ENCODE measurements at places on chromosomes 16 and 17.

- no peak for DNase-seq
Observed at GRCh38 chr17:27226611-27227230, 67.2 kb upstream of the WSB1 start.

- peak; percentile 33 for DNase-seq
Observed at GRCh38 chr17:78995761-78996451, 13.7 kb downstream of the CANT1 start.

DNA sequence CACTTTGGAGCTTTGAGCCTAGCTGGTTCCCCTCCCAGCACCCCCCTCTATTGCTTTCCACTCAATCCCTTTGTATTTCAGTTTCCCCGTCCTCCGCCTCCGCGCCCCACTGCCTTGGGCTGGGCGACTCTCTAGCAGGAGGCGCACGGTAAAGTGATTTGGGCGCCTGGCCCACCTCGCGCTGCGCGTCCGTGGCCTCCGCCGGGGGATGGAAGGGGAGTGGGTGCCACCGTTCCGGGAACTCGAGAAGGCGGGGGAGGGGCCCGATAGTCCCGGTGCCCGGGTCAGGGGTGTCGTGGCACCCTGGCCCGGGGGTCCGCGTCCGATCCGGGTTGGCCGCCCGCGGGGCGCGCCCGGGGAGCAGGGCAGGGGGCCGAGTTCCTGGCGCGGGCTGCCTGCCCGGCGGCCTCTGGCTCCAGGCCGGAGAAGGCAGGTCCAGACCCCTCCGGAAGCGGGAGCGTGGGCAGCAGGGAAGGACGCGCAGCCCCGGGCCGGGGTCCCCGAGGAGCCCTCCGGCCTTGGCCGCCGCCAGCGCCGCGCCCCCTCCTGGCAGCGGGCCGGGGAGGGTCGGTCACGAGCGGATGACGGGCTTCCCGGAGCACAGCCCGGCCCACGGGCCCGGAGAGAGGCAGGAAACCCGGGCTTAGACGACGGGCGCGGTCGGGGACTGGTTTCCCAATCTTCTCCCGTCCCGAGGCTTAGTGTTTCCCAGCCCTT, 15.8 kb downstream of the MEOX1 start:
- DNase-seq: peak; percentile 91

DNA sequence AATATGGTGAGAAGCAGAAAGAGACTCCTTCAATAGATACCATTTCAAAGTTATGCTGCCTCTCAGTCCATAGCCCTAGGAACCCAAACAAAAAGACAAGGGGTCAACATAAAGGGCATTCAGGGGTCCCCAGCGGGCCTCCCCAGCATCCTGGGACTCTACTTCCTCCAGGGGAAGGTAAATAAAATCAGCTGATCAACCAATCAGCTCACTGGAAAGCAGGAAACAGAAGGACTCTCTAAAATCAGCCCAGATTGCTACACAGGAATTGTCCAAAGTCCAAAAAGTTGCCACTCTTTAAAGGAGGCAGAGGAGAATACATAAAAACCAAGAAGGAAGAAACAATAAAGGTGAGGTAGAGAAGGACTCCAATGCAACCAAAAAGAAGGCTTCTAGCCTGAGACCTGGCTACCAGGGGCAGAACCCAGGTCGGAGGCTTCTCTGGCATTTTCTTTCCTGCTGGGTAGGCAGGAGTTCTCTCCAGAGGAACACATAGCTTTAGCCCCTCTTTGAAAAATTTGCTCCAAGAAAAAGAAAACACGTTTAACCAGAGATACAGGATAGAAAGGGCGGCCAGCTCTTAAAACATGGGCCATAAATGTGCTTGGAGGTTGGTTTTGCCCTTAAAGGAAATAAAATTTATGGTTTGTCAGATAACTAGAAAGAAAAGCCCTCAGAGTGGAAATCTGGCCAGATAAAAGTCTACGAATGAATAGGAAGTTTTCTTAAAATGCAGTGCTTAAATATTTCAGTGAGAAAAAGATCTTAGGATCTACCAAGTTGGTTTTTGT, 404.6 kb downstream of the SOX9 start:
- no peak for DNase-seq

DNA sequence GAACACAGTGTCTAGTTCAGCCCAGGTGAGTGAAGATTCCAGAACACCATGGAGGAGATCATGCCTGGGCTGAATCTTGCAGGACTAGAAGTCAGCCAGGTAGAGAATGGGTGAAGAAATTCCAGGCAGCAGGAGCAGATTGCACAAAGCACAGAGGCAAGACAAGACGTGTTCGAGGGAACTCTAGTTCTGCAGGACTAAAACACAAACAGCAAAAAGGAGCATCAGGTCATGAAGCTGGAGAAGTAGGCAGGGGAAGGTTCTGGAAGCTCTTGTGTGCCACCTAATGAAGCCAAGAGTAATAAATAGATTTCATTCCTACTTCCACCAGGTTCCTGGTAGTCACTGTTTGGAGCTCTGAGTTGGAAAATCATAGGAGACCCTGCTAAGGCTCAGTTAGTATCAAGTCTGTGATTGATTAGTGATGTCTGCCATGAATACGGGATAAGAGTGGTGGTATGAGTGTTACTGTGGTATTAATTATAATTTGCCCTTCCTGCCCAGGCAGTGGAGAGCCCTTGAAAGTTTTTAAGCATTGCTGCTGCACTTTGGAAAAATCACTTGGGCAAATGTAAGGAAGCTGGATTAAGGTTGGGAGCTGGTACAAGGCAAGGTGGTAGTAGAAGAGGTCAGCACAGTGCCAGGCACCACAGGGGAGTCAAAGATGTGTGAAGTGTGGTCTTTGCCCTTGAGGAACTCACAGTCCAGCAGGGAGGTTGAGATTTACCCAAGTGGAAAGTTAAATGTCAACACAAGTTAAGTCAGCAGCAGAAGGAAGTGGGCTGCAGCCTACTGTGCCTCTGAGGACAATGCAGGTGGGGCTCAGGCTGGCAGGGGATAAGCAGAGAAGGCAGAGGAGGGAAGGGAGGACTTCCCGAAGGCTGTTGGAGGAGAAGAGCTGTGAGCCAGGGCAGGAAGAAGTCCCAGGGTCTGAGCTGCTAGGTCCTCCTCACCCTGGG, 13.5 kb upstream of the FOXN1 start:
- no peak for DNase-seq

DNA sequence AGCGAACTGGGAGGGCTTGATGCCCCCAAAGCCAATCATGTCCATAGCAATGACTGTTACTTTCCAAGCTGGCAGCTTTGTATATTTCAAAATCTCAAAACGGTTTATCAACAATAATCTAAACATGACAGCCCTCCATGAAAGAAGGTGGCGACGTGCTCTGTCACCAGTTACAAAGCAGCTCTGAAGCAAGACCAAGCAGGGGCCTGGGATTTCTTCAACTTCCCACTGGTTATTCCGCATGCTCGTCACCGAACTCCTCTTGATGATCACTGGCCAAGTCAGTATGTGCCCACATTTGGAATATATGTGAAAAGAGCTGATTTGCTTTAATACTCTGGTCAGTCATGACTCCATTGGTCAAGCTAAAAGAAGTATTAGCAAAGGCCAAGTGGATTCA, 175.6 kb downstream of the VPS53 start:
- no peak for DNase-seq

- no peak for DNase-seq
Observed at GRCh38 chr17:57609125-57609877, 135.8 kb downstream of the CCDC182 start.

DNA sequence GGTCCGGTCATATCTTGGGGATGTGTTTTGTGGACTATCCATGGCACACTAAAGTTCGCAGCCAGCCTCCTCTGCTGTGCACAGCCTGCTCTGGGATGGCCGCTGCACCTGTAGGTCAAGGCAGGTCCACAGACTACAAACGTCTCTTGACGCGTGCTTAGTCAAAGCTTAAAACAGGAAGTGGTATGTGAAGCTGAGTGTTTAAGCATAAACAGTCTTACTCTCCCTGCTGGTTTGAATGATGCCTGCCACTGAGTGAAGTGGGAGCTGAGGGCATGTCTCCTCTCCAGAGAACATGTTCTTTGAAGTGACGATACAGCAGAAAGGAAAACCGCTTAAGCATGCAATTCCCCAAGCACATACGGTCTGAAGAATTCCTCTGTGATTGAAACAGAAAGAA, 365.6 kb downstream of the SLC39A11 start:
- DNase-seq: no peak

DNA sequence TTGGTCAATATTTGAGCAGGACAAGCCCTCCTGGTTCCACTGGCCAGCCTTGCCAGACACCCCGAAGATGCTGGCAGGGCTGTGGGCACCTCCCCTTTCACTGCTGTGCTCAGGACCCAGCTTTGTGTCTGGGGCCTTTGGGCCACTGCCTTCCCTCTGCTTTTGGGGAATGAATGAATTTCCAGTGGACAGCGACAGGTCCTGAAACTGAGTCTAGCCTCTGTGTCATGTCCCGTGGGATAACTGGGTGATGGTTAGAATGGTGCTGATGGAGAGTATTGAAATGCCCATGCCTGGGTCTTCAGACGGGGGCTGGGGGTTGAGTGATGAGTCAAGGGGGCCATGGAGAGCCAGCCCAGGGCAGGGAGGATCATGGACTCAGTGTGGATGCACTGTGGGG, 135.8 kb downstream of the FOXL1 start:
- DNase-seq: no peak

DNA sequence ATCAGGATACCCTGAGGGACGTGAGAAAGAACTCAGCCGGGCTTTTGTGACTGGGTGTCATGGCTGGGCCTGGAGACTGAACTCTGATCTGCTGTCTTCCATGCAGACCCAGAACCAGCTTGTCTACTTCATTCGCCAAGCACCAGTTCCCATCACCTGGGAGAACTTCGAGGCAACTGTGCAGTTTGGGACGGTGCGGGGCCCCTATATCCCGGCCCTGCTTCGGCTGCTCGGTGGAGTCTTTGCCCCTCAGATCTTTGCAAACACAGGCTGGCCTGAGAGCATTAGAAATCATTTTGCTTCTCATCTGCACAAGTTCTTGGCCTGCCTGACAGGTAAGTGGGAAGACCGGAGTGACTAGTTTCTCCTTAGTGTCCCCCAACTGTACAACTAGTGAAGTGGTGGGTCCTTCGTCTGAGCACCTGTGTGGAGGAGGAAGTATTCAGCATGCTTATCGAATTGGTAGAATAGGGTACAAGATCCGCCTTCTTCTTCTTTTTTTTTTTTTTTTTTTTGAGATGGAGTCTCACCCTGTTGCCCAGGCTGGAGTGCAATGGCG, 15.5 kb downstream of the DNAH2 start:
- no peak for DNase-seq

DNA sequence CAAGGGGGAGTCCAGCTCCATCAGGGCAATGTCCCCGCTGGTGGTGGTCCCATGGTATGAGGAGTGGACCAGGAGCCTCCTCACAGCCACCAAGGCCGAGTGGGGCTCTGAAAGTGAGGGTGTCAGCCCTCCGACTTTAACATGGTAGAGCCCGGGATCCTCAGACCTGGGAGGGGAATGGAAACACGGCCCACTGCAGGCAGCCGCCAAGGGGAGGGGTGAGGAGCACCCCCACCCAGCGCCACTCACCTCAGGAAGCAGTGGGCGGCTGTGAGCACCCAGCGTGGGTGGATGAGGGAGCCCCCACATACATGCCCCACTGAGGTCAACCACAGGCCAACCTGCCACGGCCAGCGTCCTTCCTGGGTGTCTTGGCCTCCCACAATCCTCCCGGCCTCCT, 10.8 kb downstream of the ZG16B start:
- DNase-seq: no peak

DNA sequence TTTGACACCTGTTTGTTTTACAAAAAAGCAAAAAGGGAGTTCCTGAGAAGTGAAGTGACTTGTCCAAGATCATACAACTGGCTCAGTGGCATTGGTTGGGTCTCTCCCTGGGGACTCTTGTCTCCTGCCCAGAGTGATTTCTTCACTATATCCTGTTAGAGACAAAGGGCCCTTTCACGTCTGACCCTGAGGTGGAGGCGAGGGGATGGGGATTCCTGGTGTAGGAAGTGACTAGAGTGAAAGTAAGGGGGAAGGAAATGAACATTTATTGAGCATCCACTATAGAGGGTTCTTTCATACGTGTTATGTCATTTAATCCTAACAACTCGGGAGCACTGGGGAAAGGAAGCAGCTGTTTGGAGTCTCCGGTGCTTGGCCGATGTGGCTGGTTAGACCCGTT, 9.0 kb downstream of the ITGB3 start:
- no peak for DNase-seq

- no peak for DNase-seq
Observed at GRCh38 chr16:65116216-65116615, 5.6 kb downstream of the CDH11 start.

DNA sequence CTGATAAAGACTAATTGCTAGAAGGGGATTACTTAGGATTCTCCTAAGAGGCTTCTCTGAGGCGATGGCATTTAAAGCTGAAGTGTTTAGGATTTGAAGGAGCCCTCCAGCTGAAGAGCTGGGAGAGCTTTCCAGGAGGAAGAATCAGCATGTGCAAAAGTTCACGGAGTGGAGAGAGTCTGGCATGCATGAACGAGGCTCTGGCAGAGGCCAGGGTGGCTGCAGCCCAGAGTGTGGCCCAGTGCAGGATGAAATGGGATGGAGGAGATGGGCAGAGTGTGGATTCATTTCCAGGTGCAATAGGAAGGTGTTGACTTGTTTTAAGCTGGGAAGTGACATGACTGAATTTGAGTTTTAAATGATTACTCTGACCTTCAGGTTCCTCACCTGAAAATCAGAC, 249.0 kb upstream of the CCL2 start:
- DNase-seq: no peak

GRCh38 chr17:37506678-37507077, 17.0 kb downstream of the DUSP14 start:
- no peak for DNase-seq

- peak; percentile 37 for DNase-seq
Observed at GRCh38 chr16:67449336-67449735, 18.4 kb downstream of the HSD11B2 start.

DNA sequence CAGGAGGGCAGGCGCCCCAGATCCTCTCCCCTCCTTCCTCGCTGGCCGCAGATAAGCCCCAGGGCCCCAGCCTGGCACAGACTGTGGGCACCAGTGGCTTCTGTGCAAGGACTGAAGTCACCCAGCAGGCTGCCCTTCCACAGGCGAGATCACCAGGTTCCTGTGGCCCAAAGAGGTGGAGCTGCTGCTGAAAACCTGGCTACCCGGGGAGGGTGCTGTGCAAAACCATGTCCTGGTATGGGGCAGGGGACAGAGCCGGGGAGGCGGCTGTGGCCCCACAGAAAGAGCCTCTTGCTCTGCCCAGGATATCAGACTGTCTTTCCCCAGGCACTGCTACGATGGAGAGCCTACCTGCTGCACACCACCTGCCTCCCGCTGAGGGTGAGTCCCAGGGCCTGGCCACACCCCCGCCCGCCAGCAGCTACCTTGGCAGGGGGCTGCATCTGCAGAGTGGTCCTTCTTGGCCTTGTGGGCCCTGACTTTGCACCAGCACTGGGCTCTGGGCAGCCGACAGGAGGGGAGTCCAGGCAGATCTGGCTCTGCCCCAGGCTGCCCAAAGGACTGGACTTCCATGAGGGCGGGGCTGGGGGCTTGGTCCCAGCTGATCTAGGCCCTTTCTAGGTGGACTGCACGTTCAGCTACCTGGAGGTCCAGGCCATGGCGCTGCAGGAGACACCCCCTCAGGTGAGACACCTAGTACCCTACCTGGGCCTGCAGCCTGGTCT, 615 bp downstream of the CARMIL2 start:
- no peak for DNase-seq

DNA sequence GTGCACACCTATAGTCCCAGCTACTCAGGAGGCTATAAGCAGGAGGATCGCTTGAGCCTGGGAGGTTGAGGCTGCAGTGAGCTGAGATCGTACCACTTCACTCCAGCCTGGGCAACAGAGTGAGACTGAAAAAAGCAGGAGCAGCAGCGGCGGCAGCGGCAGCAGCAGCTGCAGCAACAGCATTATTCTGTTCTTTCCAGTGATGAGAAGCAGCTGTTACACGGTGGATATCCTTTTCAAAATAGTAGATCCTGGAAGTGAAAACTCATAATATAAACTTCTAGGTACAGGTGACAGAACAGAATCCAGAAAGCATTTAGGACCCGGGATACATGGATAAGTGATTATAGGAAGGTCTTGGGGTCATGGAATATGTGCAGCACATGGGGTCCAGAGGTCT, 17.8 kb upstream of the HNF1B start:
- DNase-seq: no peak
